ENCODE measurements at places on chromosomes 1 and 21. TPM values are rescaled to one million over a fixed set of nuclear protein-coding genes. Genes with fewer than 3 reads are reported as not detected.

GRCh38 chr1:212975111-212975918 lies 25.0 kb downstream of the VASH2 start:
- DNase-seq: peak; percentile 26

DNA sequence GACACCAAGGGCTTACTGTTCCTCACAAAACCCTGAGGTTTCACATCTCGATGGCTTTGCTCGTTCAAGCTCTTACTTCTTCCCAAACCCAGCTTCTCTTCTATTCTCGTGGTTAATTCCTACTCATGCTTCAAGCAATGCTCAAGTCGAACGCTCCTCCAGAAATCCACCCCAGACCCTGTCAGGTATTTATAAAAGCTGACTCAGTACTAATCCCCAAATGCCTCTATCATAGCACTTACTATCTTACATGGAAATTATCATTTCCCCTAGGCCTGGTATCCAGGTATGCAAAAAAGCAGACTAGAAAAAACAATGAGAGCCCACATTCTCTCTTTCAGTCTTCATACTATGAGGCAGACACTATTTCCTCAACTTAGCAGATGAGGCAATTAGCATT lies 6.3 kb downstream of the EBNA1BP2 start:
- DNase-seq: no peak

PLOD1 gene
- total RNA-seq: 70.8 TPM

NOS1AP gene
- 17.4 TPM for total RNA-seq

FAM229A gene
- total RNA-seq: 10.0 TPM

RIMS3 gene
- total RNA-seq: 1.0 TPM

TRPM2 gene
- total RNA-seq: 1.4 TPM

DNA sequence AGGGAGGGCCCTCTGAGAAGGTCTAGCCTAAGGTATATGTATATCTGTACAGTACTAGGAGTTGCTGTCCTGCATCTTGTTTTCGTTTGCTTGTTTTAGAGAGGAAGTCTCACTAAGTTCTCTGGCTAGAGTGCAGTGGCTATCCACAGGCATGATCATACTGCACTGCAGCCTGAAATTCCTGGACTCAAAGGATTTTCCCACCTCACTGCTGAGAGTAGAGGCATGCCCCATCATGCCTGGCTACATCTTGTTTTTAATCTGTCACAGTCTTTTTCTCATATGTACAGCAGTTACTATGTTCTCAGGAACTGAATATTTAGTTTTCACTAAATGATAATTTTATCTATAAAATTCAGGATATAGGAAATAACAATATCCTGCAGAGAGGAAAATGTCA lies 15.3 kb upstream of the PYHIN1 start:
- no peak for DNase-seq

DNA sequence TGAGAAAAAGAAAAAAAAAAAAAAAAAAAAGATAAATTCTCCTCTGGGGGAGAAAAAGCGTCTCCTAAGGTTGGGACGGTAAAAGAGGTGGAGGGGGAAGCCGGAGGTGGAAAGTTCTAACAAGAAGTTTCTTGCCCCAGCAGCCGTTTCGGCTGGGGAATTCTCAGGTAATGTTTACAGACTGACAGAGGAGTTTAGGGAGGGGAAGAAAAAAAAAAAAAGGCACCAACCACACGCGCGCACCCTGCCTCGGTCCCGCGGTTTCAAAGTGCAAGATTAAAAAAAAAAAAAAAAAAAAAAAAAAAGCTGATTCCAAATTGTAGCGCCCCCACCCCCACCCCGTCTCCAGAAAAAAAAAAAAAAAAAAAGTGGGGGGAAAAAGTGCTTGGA lies 504 bp downstream of the DHRS3 start:
- DNase-seq: no peak

SLAMF9 gene
- total RNA-seq: 0.83 TPM

GRCh38 chr1:81008293-81008692 lies 792.4 kb upstream of the ADGRL2 start:
- no peak for DNase-seq

DNA sequence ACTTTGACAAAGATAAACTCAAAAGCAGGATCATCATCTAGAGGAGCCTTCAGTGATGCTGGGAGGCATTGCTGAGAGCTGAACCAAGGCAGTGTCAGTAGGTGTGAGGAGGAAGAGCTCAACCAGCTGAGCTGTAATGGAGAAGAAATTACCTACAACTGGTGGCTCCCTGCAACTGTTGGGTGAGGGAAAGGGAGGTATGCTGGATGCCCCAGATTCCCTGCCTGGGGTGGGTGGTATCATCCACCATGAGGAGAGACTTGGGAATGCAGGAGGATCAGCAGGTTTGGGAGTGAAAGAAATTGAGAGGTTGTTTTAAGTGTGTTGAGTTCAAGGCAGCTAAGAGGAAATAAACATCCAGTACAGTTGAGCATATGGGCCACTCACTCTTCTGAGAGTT lies 199.8 kb downstream of the DNM3 start:
- no peak for DNase-seq

OR2G6 gene
- total RNA-seq: not detected

AUNIP gene
- total RNA-seq: not detected

KIAA1614 gene
- total RNA-seq: 0.13 TPM

KCTD3 gene
- 35.2 TPM for total RNA-seq

GRCh38 chr1:204041232-204041767 lies 31.6 kb upstream of the SOX13 start:
- DNase-seq: no peak

CRNN gene
- not detected for total RNA-seq

DNA sequence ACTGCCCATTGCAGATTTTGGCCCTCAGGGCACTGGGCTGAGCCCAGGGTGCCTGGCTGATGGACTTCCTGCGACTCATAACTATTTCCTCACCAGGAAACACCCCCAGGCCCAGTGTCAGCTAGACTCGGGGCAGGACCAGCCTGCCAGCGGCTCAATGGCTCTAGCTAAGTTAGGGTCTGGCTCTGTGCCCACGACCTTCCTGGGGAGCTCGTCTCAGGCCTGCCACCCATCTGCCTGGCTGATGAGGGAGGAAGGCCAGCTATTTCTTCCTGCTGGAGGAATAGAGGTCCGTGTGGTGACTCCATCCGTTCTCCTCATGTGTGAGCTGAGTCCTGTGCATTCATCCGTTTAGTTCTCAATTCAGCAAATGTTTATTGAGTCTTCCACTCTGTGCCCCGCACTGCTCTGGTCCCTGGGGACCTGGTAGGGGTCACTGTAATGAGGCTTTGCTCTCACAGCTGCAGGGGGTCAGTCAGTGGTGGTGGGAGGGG lies 44.5 kb downstream of the KIRREL1 start:
- DNase-seq: no peak

- no peak for DNase-seq
Measured at GRCh38 chr1:29341936-29342335, 105.6 kb downstream of the PTPRU start.

DNA sequence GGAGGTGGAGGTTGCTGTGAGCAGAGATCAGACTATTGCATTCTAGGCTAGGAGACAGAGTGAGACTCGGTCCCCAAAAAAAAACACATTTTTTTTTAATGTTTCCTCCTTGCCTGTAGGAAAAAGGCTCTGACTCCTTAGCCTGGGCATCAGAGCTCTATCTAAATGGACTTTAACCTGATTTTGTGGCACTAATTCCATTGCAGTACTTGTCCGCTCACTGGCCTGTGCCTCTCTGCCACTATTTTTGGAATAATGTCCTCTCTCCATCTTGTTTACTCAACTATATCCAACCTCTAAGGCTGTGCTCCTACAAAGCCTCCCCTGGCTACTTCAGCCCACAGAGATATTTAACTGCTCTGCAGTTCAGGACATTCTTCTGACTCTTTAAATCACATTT lies 26.5 kb downstream of the METTL18 start:
- DNase-seq: no peak

- DNase-seq: no peak
Measured at GRCh38 chr1:225484657-225485214, 56.9 kb upstream of the LBR start.

GRCh38 chr1:41516168-41517061 lies 31.9 kb upstream of the EDN2 start:
- peak; percentile 90 for DNase-seq

DNA sequence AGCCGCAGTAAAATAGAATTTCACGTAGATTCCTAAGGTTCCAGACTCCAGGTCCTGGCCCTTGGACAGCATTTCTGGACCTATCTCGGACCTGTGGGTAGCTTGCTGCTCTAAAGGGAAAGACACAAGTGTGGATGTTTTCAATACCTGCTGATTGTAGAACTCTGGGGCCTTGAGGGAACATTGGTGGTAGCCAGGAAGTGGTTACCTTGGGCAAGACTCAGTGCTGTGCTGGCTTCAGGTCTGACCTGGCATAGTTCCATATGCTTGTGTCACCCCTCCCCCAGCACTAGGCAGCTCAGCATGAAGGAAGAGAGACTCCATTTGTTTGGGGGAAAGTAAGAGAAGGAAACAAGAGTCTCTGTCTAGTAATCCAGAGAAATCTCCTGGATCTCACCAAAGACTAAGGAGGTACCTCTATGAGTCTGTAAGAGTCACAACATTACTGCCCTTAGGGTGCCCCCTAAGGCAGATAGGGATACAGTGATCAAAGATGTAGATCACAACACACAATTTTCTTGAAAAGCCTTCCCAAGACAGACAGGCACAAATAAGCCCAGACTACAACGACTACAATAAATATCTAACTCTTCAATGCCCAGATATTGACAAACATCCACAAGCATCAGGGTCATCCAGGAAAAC lies 398.8 kb downstream of the TGFB2 start:
- no peak for DNase-seq

GRCh38 chr1:84386716-84387479 lies 11.4 kb upstream of the DNASE2B start:
- no peak for DNase-seq

DNA sequence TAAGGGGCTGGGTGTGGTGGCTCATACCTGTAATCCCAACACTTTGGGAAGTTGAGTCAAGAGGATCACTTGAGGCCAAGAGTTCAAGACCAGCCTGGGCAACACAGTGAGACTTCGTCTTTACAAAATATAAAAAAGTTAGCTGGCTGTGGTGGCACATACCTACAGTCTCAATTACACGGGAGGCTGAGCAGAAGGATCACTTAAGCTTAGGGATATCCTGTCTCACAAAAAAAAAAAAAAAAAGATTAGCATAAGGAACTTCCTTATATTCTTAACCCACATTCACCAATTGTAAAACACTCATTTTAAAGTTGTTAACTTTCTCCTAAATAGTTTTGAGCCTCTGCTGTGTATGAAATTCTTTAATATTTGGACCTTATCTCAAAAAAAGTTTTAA lies 53.1 kb downstream of the ABCD3 start:
- DNase-seq: no peak

ARHGEF16 gene
- total RNA-seq: 8.1 TPM

KPRP gene
- total RNA-seq: not detected

- DNase-seq: no peak
Measured at GRCh38 chr1:179208681-179209477, 20.6 kb downstream of the ABL2 start.

All from left lobe of liver (tissue), 2 donors.